ENCODE measurements at places on chromosomes 13 and 19. TPM values are rescaled to one million over a fixed set of nuclear protein-coding genes. Genes with fewer than 3 reads are reported as not detected.

DNA sequence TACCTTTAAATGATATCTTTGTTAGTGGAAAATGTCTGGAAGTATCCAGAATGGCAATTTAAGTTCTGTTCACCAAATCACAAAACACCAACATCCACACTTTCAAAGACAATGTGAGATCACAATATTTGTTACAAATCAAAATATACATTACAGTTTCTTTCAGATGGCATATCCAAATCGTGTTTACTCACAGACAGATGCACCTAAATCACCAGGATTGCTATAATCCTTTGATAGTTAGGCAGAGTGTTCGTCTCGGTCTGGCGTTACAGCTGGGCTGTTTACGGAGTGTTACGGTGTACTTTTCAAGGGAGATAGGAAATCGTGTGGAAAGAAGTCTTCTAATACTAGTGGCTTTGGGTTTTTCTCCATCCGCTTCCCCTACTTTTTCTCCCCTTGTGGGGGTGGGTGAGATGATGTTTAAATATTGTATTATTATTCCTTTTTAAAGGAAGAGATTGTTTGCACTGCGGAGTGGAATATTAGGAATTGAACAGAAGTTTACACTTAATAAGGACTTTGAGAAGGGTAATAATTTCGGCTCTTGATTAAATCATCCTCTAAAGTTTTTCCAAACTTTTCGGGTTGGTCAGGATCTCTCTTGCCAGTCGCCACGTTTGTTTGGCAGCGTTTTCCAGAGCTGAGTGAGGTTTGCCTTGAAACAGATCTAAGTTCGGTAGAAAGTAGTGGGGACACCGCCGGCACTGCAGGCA, 1.8 kb downstream of the MAB21L1 start:
- no peak for DNase-seq

- DNase-seq, result no peak
Observed at GRCh38 chr19:16801600-16802013, 27.6 kb upstream of the SIN3B start.

DNA sequence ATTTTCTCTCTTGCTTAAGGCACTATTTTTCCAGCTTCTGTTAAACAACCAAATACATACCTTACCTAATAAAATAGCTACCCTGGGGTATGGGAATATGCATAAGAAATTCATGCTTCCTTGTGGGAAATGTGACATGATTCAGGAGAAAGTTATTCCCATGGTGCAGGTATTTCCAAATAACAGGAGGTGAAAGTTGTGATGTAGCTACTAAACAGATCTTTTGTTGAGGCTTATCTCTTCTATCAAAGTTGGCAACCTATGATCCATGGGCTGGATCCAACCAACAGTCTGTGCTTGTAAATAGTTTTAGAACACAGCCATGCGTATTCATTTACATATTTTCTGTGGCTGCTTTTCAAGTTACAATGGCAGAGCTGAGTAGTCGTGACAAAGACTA, 177.8 kb upstream of the NBEA start:
- DNase-seq, result no peak

NRTN gene
- 0.26 TPM for total RNA-seq

DNA sequence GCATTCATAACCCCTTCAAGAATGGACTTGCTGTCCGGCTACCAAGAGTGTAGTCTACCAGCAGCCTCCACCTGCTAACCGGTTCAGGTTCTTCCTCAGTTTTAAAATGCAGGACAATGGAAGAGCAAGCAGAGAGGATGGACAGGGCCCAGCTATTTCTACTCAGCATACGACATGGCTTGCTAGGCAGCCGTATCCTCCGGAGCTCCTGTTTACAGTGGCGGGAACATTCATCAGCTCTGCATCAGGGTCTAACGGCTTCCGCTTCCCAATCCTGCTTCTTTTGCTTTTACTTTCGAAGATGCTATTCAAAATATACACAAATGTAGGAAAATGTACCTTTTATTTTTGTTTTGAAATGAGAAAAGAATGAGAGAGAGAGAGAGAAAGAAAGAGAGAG, 118.5 kb downstream of the TRPC4 start:
- DNase-seq, result no peak

GRCh38 chr13:98879127-98879520, 98.7 kb downstream of the DOCK9 start:
- DNase-seq, result no peak

DNA sequence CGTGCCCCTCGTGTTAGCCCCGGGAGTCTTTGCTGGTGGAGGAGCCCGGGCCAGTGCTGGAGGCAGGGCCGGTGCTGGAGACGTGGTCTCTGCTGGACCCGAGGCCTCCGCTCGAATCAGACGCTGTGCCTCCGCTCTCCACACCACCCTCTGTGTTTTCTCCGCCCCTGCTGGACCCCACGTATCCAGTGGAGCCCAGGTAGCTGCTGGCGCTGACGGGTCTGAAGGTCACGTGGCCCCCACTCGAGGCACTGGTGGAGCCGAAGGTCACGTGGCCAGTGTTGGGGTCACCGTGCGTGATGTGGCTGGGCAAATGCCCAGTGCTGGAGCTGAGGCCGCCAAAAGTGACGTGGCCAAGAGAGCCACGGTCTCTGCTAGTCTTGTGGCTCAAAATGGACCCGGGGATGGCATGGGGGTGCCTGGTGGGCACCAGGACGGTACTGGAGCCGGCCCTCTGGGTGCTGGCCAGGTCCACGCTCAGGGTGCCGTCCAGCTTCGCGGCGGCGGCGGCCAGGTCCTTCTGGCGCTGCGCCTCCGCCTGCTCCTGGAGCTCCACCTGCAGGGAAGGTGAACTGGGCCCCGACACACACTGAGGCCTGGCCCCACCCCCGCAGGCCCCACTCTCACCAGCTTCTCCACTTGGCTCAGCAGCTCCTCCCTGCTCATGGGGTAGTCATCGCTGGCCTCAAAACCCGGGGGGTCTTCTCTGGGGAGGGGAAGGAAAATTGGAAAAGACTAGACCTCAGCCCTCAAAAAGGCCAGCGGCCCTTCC, 27.3 kb downstream of the ZNF114 start:
- no peak for DNase-seq

PRODH2 gene
- total RNA-seq, result not detected

NLRP7 gene
- total RNA-seq, result not detected

DNA sequence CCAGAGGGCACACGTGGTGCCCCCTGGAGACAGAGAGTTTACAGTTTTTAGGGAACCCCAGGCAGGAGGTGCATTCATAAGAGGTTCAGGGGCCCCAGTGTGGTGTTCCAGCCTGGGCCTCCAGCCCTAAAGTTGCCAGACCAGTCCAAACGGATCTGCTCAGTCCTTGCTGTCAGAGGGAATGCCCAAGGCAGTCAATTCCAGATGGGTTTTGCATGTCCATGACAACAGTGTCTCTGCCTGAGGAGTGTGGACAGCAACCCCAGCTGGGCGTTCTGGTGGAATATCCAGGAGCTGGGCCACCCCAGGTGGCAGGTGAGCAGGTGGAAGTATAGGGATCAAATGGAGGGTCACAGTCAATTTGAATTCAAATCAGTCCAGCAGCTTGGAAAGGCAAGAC, 25.3 kb downstream of the FBXO27 start:
- DNase-seq, result no peak

SIAH3 gene
- 0.11 TPM for total RNA-seq

DNA sequence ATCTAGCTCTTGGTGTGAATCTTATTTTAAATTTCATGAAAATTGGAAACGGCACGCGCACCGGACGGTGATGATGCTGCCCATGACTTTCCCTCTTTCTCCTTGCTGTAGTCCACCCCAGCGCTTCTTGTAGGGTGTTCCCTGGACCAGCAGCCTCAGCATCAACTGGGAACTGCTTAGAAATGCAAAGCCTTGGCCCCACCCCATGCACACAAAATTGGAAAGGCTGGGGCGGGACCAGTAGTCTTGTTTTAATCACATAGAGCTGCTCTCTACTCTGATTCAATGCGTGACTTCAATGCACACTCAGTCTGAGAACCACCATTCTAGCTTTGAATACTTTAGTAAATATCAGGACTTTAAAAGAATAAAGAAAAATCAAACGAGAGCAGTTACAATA, 427.1 kb downstream of the EFNB2 start:
- DNase-seq, result no peak

GRCh38 chr13:51761643-51762350, 42.2 kb downstream of the DHRS12 start:
- DNase-seq, result no peak

GRCh38 chr19:45975306-45976070, 1.8 kb upstream of the NOVA2 start:
- no peak for DNase-seq

DNA sequence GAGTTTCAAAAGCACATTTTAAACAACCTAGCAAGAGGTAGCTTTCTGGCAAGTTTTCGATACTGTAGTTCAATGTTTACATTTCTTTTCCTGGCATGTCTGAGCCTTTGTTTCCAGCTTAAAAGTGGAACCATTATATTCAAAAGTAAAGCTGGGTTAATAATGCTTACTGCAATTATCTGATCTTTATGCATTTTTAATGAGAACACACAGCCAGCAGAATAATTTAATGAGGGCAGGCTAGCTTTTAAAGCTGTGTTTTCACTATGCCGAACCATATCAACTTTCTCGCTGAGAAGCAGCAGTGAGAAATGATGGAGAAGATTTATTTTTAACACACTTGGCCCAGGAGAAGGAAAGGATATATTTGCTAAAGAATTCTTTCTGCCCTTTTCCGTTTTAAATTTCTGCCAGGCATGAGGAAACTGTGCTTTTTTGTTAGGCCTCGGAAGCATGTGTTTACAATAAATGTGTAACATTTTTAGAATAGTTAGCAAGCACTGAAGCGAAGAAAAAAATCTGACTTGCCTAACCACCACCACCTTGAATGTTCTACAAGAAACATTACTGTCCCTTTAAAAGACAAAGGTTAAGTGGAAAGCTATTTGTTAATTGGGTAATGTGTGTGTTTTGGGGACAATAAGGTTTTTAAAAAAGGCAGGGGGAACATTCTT, 1.0 kb downstream of the MBNL2 start:
- DNase-seq, result no peak

DNA sequence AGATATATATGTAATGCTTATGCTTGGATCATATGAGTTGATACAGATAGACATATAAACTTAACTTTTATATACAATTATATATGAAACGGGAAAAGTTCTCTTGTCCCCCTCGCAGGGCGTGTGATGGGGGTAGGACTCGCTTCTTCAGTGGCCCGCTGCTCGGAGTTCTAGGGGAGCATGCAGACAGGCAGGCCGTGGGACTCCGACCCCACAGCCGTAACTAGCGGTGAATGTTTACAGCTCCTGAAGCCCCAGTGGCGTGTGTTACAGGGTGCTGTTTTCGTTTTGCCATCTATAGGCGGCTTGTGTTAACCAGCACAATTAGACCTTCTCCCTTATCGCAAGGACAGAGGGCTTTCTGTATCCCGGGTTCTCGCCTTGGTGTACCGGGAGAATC, 1899.8 kb downstream of the PCDH9 start:
- no peak for DNase-seq

MPND gene
- 18.3 TPM for total RNA-seq

DNA sequence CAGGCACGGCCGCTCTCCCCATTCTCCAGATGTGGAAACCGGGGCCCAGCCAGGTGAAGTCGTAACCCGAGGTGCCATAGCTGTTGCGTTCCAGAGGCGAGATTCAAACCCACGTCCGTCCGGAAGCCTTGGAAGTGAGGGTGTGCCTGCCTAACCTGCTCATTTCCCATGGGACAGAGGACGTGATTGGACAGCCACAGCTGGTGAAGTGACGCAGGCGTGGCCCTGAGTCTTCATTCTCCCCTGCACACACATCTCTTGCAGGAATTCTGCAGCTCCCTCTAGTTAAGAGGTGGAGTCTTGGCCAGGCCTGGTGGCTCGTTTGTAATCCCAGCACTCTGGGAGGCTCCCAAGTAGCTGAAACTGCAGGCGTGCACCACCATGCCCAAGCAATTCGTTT, 16.8 kb downstream of the MEIS3 start:
- DNase-seq, result no peak

- DNase-seq, result no peak
Observed at GRCh38 chr13:46934749-46935148, 37.9 kb upstream of the HTR2A start.

- no peak for DNase-seq
Observed at GRCh38 chr13:51731759-51732158, 72.2 kb downstream of the DHRS12 start.

DNA sequence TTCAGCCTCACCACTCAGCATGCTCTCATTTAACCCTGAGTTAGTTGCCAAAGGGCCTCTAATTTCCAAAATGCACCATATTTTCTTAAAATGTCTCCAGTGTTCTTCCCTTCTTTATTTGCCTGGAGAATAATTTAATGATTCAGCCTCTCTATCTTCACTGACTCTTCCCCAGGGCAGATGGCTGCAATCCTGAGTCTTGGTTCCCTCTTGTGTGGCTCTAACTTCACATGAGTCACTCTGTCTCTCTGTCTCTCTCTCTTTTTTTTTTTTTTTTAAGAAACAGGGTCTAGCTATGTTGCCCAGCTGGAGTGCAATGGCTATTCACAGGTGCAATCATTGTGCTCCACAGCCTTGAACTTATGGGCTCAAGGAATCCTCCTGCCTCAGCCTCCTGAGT, 251.4 kb downstream of the VWA8 start:
- no peak for DNase-seq

GRCh38 chr13:38514575-38514974, 164.9 kb downstream of the UFM1 start:
- no peak for DNase-seq

DNA sequence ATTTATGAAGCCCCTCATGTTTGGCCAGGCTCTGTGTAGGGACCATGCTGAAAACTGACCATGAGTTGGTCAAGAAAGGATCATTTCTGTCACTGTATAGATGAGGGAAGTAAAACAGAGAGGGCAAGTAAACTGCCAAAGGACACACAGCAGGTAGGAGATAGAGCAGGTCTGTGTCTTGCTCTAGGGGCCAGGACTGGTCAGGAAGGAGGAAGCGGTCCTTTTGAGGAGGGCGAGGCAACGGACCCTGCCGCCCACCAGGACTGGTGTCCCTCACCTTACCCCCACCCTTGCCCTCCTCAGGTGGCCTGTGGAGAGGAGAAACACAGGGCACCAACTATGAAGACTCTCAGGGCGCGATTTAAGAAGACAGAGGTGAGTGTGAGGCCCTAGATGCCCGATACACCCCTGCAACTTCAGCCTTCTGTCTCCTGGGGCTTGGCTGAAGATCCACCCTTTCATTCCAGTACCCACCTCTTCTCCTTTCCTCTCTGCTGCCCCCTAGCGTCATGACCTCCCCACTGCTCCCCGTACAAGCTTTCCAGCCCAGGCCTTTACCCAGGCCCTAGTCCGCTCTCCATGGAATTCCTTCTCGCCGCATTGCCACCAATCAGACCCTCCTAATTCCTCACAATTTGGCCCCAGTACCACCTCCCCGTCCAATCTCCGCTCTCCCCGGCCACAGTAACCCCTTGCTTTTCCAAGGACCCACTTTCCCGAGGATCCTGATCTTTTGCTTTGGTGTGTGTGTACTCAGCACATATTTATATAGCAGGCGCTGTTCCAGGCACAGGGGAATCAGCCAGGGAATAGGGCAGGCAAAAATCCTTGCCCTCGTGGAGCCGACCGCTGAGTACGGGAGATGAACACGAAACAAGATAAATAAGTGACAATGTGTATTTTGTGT, 3.9 kb downstream of the ANKRD24 start:
- peak; percentile 71 for DNase-seq

GRCh38 chr19:53969366-53969765, 6.6 kb downstream of the CACNG8 start:
- no peak for DNase-seq

LYPD5 gene
- total RNA-seq, result 0.80 TPM

GRCh38 chr19:4586691-4587090, 27.2 kb upstream of the SEMA6B start:
- DNase-seq, result no peak

Data from CD8-positive, alpha-beta memory T cell (primary cell).